ENCODE measurements at places on chromosomes 11 and 22. TPM values are rescaled to one million over a fixed set of nuclear protein-coding genes. Genes with fewer than 3 reads are reported as not detected.
A peak's percentile ranks its signal among the peaks of the same experiment; 100 is the strongest.

DNA sequence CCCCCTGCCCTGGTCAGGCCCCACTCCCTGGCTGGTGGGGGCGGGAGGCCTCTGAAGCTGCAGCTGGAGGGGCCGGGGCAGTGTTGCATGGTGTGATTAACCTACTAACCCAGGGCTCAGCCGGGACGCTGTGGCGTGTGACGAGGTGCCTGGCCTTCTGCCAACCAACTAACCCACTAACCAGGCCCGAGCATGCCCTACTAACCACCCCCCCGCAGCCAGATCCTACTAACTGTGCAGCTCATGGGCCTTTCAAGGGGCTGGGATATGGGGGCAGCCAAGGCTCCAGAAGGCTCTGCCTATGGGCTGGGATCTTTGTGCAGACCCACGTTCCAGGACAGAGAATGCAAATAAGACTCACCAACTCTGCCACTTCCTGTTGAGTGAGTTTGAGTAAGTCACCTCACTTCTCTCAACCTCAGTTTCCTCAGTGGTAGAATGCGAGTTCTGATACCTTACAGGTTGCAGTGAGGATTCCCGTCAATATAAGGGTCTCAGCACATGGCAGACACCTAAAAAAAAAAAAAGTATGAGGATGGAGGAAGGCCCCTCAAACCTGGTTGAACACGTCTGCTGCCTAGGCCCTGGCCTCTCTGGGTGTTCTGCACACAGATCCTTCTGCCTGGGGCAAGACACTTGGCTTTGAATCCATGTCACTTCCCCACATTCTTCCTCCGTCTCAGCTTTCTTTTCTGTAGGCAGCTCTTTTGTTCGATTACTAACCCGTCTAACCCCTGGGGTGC, 14.1 kb downstream of the MIAT start:
- DNase-seq: peak; percentile 67

DNA sequence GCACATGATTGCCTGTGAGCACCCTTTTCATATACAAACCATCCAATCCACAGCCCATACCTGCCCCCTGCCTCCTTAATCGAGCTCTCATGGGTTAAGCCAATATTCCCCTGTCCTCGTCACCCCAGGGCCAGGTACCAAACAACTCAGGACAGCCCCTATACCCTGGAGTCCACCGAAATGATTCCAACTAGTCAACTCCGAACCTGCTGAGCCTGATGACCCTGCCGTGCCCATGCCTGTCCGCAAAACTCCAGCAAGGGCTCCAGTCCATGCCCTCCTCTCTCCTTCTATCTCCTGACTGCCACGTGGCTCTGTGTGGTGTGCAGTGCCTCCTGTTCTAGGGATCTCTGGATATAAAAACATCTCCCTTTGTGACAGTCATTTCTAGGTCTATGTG, 35.5 kb upstream of the SYT13 start:
- DNase-seq: no peak

- DNase-seq: no peak
Measured at GRCh38 chr11:45560913-45561281, 104.5 kb downstream of the CHST1 start.

- no peak for DNase-seq
Measured at GRCh38 chr11:128764424-128765095, 70.7 kb downstream of the FLI1 start.

GRCh38 chr11:1825039-1825740, 9.6 kb upstream of the SYT8 start:
- DNase-seq: peak; percentile 72

DNA sequence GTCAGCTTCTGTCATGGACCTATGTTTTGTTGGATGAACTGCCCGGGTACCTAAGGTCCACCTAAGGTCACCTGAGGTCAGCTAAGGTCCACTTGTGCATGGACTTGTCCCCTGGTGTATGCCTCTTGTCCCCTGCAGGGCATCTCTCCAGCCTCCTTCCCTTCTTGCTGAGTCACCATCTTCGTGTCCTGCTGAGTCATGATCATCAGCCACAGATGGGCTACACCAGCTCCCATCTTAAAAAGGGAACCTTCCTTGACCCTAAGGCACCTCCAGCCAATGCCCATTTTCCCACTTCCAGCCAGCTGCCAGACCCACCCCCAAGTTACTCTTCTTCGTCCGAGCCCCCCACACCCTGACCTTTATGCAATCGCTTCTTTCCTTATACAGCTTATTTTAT, 544.9 kb downstream of the TBC1D22A start:
- no peak for DNase-seq

DNA sequence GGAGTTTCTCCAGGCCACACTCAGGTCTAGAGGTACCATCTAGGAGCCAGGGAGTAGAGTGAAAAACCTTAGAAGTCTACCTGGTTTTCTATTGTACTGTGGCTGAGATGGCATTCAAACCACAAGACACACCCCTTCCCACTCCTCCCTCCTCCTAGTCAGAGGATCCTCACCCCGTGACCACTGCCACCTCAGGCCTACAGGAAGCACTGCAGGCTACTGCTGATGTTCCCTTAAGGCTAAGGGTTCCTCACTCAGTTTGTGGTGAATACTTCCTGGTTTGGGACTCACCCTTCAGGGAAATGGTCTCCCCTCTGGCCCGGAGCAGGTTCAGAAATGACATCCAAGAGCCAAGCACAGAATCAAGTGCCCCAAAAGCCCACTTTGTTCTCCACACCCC, 1293.9 kb downstream of the JRKL start:
- no peak for DNase-seq

DNA sequence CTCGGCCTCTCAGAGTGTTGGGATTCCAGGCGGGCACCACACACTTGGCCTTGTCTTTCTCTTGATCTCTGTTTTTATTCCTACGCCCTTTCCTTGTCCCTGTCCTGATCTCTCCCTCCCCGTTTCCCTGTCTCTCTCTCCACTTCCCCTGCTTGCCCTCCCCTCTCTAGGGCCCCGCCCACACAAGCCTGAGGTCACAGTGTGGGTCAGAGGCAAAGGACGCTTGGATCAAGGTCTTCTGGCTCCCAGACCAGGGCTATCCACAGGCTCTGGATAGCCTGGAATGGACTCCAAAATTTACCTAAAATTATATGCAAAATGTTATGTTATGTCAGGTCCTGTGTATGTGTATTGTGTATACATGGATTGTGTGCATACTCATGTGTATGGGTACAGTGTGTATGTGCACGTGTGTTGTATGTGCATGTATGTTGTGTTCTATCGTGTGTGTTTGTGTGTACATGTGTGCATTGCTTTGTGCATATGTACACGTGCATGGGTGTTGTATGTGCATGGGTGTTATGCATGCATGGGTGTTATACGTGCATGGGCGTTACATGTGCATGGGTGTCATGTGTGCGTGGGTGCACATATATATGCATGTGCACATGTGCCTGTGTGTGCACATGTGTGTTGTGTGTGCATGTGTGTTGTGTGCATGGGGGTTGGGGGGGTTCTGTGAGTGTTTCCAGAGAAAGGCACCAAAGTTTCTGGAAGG, 38.3 kb downstream of the TP53I11 start:
- DNase-seq: no peak

- no peak for DNase-seq
Measured at GRCh38 chr11:84319863-84320262, 1033.7 kb upstream of the CCDC90B start.

Gene OR4D5
- not detected for total RNA-seq

Gene FGF3
- total RNA-seq: not detected

Gene TRIM49D1
- total RNA-seq: not detected
